ENCODE measurements at places on chromosomes 2 and 18.

- DNase-seq, result no peak
Measured at GRCh38 chr18:31380912-31381311, 4.3 kb downstream of the DSG4 start.

DNA sequence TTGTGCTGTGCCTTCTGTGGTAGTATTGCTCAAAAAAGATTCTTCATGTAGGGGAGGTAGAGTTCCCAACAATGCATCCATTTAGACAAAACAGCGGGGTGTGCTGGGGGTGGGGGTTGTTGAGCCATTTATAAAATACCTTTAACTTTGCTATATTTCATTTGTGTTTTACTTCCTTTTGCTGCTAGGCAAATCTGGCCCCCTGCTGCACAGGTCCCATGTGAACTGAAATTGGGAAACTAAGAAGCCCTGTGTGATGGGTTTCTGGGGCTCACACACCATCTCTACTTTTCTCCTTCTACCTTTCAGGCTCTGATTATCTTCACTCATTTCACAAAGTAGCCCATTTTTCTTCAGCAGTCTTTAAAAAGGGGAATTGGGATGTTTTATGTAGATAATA is 52.7 kb upstream of the ITGA4 start:
- no peak for DNase-seq

- no peak for DNase-seq
Measured at GRCh38 chr2:212854116-212854515, 297.3 kb downstream of the IKZF2 start.

DNA sequence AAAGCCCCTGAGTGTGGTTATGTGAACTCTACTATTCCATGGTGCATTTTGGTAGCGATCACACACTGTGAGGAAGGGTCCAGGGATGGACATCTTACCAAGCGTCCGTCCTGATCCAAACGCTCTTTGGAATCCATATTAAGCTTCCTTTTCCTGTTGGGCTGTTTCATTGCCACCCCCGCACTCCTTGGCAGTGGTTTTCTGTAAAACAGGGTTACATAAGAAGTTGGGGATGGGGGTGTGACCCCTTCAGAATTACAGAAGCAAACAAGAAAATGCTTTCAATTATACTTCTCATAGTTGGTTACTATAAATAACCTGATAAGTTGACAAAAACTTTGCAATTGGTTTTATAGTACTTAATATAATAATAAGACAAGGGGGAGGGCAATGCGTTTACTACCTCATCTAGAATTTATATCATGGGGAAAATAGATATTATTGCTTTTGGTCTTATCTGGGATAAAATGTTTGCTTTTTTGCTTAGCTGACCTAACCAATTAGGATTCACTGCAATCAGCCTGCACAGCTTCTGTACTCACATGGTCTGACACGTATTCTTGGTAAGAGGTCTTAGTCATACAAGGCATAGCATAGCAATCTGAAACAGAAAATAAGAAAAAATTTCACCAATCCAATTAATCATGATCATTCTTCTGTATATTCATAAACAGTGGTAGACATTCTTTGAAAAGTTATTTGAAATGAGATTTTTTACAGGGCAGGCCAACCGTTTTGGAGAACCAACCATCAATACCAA is 103.1 kb downstream of the L3MBTL4 start:
- DNase-seq, result no peak

- DNase-seq, result no peak
Measured at GRCh38 chr2:212426637-212427412, 111.8 kb downstream of the ERBB4 start.

GRCh38 chr18:33923980-33924379 is 300.7 kb downstream of the NOL4 start:
- DNase-seq, result no peak

Data from CD4-positive, alpha-beta T cell treated with Interleukin-1 beta for 1 hour (primary cell).